Upper lobe of left lung (tissue), 6 donors: ENCODE measurements at places on chromosomes 7 and 10. TPM values are rescaled to one million over a fixed set of nuclear protein-coding genes. Genes with fewer than 3 reads are reported as not detected.

DNA sequence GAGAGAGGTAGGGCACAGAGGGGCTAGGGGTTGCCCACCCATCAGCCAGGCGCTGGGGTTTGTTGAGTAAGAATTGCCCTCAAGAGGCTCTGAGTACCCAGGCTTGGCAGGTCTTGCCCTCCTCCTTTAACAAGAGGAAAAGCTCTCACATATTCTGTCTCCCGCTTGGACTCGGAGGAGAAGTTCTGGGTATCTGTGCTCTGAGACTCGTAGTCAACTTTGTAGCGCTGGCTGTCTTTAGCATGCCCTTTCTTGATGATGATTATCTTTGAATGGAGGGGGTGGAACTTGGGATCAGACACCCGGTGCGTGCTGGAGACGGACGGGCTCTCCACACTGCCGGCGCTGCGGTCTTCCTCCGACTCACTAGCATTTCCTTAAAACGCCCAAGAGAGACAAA is 4.0 kb downstream of the IGFBP3 start:
- peaks cover 3% of the 10 kb centered on the region for H3K36me3 ChIP-seq
- H3K4me3 ChIP-seq: no peak overlapping the region
- no peak for DNase-seq
- H3K27ac ChIP-seq: no peak overlapping the region

- no peak overlapping the region for H3K4me3 ChIP-seq
- no peak overlapping the region for H3K27ac ChIP-seq
- DNase-seq: no peak
- H3K4me1 ChIP-seq: no peaks in the 10 kb centered on the region
- no peaks in the 10 kb centered on the region for H3K27me3 ChIP-seq
- no peaks in the 10 kb centered on the region for H3K36me3 ChIP-seq
Measured at GRCh38 chr10:77179015-77179695, 458.5 kb downstream of the KCNMA1 start.

DNA sequence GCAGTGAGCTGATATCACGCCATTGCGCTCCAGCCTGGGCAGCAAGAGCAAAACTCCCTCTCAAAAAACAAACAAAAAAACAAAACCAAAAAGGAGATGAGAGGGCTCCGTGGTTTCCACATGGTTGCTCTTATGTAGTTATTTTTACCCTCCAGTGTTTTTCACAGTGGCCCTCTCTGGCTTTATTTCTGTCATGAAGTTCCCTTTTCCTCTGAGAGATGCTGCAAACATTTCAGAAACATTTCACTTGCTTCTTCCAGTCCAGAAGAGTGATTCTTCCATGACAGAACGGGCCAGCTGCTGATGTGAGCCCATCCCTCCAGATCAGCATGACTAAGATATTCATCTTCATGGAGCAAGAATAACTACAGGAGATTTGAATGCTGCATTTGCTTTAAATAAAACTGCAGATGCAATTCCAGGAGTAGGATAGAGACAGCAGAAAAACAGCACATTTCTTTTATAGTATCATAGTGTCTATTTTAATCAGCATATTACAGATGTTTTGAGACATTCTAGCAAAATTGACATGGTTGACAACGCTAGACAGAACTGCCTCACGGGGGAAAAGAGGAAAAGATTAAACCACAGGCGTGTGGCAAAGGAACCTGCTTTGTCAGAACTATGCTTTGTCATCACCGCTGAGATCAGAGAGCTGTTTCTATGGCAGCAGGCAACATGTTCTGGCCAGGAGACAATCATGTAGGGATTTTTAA is 40.3 kb downstream of the NRCAM start:
- no peak for DNase-seq
- H3K27me3 ChIP-seq: no peaks in the 10 kb centered on the region
- no peaks in the 10 kb centered on the region for H3K4me1 ChIP-seq
- H3K36me3 ChIP-seq: no peaks in the 10 kb centered on the region
- H3K27ac ChIP-seq: no peak overlapping the region

- no peaks in the 10 kb centered on the region for H3K4me1 ChIP-seq
- H3K4me3 ChIP-seq: no peak overlapping the region
- H3K27me3 ChIP-seq: no peaks in the 10 kb centered on the region
- no peak overlapping the region for H3K27ac ChIP-seq
- no peaks in the 10 kb centered on the region for H3K36me3 ChIP-seq
Measured at GRCh38 chr10:45058580-45058979, 57.9 kb downstream of the ZNF22 start.

GRCh38 chr7:113561446-113561845 is 357.4 kb downstream of the PPP1R3A start:
- no peak overlapping the region for H3K4me3 ChIP-seq
- no peaks in the 10 kb centered on the region for H3K36me3 ChIP-seq
- H3K27me3 ChIP-seq: no peaks in the 10 kb centered on the region
- no peak overlapping the region for H3K27ac ChIP-seq
- H3K4me1 ChIP-seq: no peaks in the 10 kb centered on the region

- H3K4me1 ChIP-seq: peaks cover 46% of the 10 kb centered on the region
- no peaks in the 10 kb centered on the region for H3K27me3 ChIP-seq
- no peak overlapping the region for H3K4me3 ChIP-seq
- no peak overlapping the region for H3K27ac ChIP-seq
- no peak for DNase-seq
Measured at GRCh38 chr10:124039483-124040013, 53.9 kb downstream of the CHST15 start.

The CYP17A1 gene
- total RNA-seq: 5.7 TPM

- peak overlapping the region; percentile 58 for H3K27ac ChIP-seq
- H3K4me3 ChIP-seq: no peak overlapping the region
- H3K27me3 ChIP-seq: no peaks in the 10 kb centered on the region
- no peaks in the 10 kb centered on the region for H3K36me3 ChIP-seq
Measured at GRCh38 chr10:96651998-96652431, 65.2 kb upstream of the TM9SF3 start.

- H3K27me3 ChIP-seq: no peaks in the 10 kb centered on the region
- no peak overlapping the region for H3K4me3 ChIP-seq
- H3K27ac ChIP-seq: no peak overlapping the region
Measured at GRCh38 chr7:11573128-11573750, 258.8 kb downstream of the THSD7A start.

DNA sequence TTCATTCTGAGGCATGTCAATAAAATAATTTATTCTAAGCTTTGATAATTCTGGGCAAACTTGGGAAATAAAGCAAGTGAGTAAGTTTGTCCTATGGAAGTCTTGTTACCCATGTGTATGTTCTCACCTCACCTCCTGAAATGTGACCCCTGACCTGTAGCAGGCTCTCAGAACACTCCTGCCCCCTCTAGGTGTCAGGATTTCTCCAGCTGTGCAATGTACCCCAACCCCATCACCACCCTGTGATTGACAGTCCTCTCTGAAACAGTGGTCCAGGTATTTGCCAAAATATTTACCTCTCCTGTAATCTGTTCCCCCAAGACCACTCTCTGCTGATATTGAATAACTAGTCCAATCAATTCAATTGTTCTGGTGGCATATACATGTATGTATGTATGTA is 122.6 kb upstream of the PTER start:
- no peaks in the 10 kb centered on the region for H3K4me1 ChIP-seq
- no peak for DNase-seq
- no peak overlapping the region for H3K4me3 ChIP-seq
- H3K36me3 ChIP-seq: no peaks in the 10 kb centered on the region

The SAMD9 gene
- total RNA-seq: 11.5 TPM

The FAM131B gene
- total RNA-seq: 5.7 TPM

- H3K4me1 ChIP-seq: no peaks in the 10 kb centered on the region
- H3K36me3 ChIP-seq: no peaks in the 10 kb centered on the region
- H3K4me3 ChIP-seq: no peak overlapping the region
Measured at GRCh38 chr10:107717046-107717445, 552.5 kb upstream of the SORCS1 start.

DNA sequence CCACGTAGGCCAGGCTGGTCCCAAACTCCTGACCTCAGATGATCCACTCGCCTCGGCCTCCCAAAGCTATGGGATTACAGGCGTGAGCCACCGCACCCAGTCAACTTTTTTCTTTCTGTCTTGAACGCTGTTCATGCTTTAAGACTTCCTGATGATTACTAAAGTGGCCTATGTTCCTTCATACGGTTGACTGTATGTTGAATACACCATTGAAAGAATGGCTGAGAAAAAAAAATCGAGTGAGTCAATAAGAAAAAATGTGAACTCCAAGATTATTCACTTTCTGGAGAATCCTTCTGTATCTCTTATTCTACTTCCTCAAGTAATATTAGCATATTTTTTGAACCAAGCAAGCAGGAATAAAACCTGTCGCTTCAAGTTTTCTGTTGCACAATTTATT is 955.0 kb downstream of the GATA3 start:
- H3K4me3 ChIP-seq: no peak overlapping the region
- no peaks in the 10 kb centered on the region for H3K36me3 ChIP-seq
- no peaks in the 10 kb centered on the region for H3K27me3 ChIP-seq
- no peak for DNase-seq

The ABCB1 gene
- 4.0 TPM for total RNA-seq

The IRF5 gene
- 50.7 TPM for total RNA-seq

The CALCR gene
- total RNA-seq: not detected

The PAPOLB gene
- 0.46 TPM for total RNA-seq

- H3K36me3 ChIP-seq: no peaks in the 10 kb centered on the region
- H3K27ac ChIP-seq: no peak overlapping the region
Measured at GRCh38 chr7:16135658-16136057, 285.7 kb downstream of the CRPPA start.

DNA sequence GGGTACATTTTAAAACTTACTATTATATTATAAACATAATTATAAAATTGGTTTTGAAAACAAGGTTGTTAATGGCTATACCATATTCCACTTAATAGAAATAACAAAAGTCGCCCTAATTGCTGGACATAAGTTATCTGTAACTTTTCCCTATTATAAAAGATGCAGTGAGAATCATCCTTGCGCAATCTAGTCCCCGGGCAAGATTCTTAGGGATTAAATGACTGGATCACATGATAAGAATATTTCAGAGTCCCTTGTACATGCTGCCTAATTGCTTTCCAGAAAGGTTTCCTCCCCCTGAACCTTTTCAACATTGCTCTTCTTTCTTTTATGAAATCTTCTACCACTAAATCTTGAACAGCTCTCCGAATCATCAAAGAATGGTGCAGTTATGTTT is 479.8 kb upstream of the MKI67 start:
- no peak overlapping the region for H3K4me3 ChIP-seq
- H3K27me3 ChIP-seq: no peaks in the 10 kb centered on the region
- H3K4me1 ChIP-seq: no peaks in the 10 kb centered on the region
- H3K27ac ChIP-seq: no peak overlapping the region

GRCh38 chr10:113431398-113432160 is 121.3 kb upstream of the HABP2 start:
- DNase-seq: no peak
- no peak overlapping the region for H3K27ac ChIP-seq
- H3K4me1 ChIP-seq: no peaks in the 10 kb centered on the region
- H3K27me3 ChIP-seq: no peaks in the 10 kb centered on the region
- no peak overlapping the region for H3K4me3 ChIP-seq

- H3K36me3 ChIP-seq: no peaks in the 10 kb centered on the region
- peaks cover 7% of the 10 kb centered on the region for H3K4me1 ChIP-seq
- H3K4me3 ChIP-seq: no peak within 1 kb of the TSS
- H3K27ac ChIP-seq: no peak within 1 kb of the TSS
Measured at GRCh38 chr10:69278446-69278963, at the start of gene HK1. Gene HK1 (plus strand): TSS chr10:69278496.

- no peak for DNase-seq
- no peaks in the 10 kb centered on the region for H3K27me3 ChIP-seq
- no peaks in the 10 kb centered on the region for H3K4me1 ChIP-seq
Measured at GRCh38 chr7:18345641-18346234, 149.8 kb upstream of the HDAC9 start.

DNA sequence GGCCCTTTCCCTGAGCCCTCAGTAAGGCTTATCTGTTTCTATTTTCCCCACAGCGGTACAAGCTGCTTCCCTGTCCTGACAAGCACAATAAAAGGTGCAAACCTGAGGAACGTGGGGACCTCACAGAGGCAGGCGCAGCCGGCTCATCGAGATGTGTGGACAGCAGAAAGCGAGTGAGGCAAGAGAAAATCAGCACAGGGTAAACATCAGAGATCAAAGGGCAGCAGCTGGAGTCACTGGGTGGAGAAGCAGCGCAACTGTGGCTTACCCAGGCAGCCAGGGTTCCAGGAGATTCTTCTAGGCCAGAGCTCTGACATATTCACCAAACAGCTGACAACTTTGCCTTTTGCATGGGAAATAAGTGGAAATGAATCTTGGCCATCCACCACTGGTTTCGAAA is 212.6 kb downstream of the WDR11 start:
- no peak overlapping the region for H3K27ac ChIP-seq
- no peaks in the 10 kb centered on the region for H3K36me3 ChIP-seq
- no peak overlapping the region for H3K4me3 ChIP-seq

The AS3MT gene
- 2.6 TPM for total RNA-seq

The MBL2 gene
- total RNA-seq: not detected

- no peak for DNase-seq
- no peaks in the 10 kb centered on the region for H3K36me3 ChIP-seq
- no peak overlapping the region for H3K27ac ChIP-seq
- no peaks in the 10 kb centered on the region for H3K4me1 ChIP-seq
- no peaks in the 10 kb centered on the region for H3K27me3 ChIP-seq
Measured at GRCh38 chr10:60369547-60369930, 20.1 kb downstream of the ANK3 start.

GRCh38 chr7:109235316-109235715 is 665.6 kb downstream of the DNAJB9 start:
- H3K27ac ChIP-seq: no peak overlapping the region
- H3K27me3 ChIP-seq: no peaks in the 10 kb centered on the region
- no peaks in the 10 kb centered on the region for H3K36me3 ChIP-seq

DNA sequence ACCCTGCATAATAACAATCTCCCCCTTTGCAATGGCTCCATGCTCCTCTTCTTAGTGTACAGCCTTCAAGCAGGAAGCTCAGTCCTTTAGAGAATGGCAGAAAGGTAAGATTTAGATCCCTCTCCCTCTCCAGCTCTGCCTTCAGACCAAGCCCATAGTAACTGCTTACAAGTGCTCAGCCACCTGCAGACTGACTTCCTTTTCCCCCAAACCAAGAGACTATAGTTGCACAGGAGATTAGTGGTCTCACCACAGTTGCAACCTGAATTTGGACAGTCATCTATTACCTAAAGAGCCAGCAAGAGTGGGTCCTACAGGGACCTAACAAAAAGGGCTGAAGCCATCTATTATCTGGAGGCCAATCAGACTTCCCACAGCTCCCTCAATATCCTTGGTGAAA is 16.5 kb downstream of the FBXL13 start:
- H3K36me3 ChIP-seq: no peaks in the 10 kb centered on the region
- DNase-seq: no peak
- no peak overlapping the region for H3K27ac ChIP-seq
- no peak overlapping the region for H3K4me3 ChIP-seq
- no peaks in the 10 kb centered on the region for H3K4me1 ChIP-seq

DNA sequence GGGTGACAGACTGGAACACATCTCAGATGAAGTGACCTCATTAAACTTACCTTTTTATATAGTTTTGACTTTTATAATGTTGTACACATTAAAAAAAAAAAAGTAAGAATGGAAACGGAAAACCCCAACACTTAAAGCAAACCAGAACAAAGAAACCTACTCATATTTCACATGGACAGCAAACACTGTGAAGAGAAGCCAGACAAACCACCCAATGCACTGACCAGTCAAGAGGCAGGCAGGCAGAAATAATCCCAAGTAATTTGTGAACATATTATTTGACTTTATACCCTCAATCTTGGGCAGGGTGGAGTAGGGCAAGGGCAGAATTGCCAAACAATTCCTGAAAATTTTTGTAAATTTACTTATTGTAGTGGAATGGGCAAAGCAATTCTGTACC is 39.8 kb downstream of the WAPL start:
- H3K36me3 ChIP-seq: peaks cover 18% of the 10 kb centered on the region
- no peak for DNase-seq
- H3K4me1 ChIP-seq: no peaks in the 10 kb centered on the region
- H3K27me3 ChIP-seq: no peaks in the 10 kb centered on the region
- no peak overlapping the region for H3K4me3 ChIP-seq
- no peak overlapping the region for H3K27ac ChIP-seq

- H3K27ac ChIP-seq: no peak overlapping the region
- no peak overlapping the region for H3K4me3 ChIP-seq
- H3K27me3 ChIP-seq: no peaks in the 10 kb centered on the region
- H3K4me1 ChIP-seq: peaks cover 43% of the 10 kb centered on the region
- H3K36me3 ChIP-seq: peaks cover 11% of the 10 kb centered on the region
Measured at GRCh38 chr10:91800756-91801155, 2.5 kb downstream of the TNKS2 start.
